ENCODE measurements at places on chromosomes 11 and 22.

GRCh38 chr22:27185760-27186302, 528.4 kb downstream of the MIAT start:
- DNase-seq = no peak

DNA sequence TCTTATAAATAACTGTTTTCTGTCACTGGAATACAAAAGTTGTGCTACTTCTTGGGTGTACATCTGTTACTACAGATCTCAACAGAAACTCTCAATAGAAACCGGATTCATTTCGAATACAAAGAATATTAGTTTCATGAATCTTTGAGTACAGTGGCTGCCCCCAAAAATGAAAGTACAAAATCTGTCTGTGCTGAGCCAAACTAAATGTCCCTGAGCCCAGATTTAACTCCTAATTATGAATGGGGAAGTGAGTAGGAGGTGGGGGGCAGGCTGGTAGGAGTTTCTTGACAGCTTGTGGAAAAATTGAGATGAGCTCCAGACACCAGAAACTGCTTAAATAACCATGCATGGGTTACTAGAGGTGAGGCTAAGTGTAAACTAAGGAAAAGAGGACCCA, 41.6 kb downstream of the PITPNB start:
- no peak for DNase-seq

- DNase-seq = no peak
Measured at GRCh38 chr11:64786308-64786707, 8.0 kb upstream of the SF1 start.

- no peak for DNase-seq
Measured at GRCh38 chr22:18130018-18130417, 19.4 kb downstream of the TUBA8 start.

GRCh38 chr11:19315511-19315910, 74.8 kb upstream of the E2F8 start:
- no peak for DNase-seq

- no peak for DNase-seq
Measured at GRCh38 chr11:58186938-58187337, 1.9 kb upstream of the OR9Q2 start.

All from central memory CD4-positive, alpha-beta T cell (primary cell).